Panc1 (cell line): ENCODE measurements at places on chromosomes 4 and X.

GRCh38 chr4:2732526-2732925 lies 23.6 kb downstream of the TNIP2 start:
- DNase-seq, result no peak

GRCh38 chr4:148823419-148823769 lies 381.2 kb upstream of the NR3C2 start:
- DNase-seq, result no peak

- no peak for DNase-seq
Observed at GRCh38 chr4:75924309-75924827, 16.4 kb downstream of the NAAA start.

- no peak for DNase-seq
Observed at GRCh38 chr4:116229420-116229819, 856.0 kb downstream of the TRAM1L1 start.

- no peak for DNase-seq
Observed at GRCh38 chr4:20493761-20494353, 206.4 kb upstream of the PACRGL start.

DNA sequence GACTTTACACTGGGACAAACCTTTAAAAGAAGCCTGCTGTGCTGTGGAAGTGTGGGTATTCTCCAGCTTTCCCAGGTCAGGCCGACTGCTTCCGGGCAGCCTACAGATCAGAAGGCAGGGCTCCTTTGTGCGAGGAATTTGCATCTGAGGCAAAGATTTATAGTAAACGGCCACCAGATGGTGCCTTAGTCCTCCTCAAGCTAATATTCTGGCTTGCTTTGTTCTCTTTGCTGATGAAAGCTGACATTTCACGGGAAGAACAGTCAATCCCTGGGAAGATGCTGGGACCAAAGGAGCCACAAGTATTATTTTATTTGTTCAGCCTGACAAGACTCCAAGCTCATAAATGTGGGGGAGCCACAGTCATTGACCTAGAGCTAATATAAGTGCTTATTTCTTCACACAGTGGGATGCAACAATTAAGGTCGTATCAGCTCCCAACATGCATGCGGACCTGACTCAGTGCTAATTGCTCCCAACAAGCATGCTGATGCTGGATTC lies 120.7 kb upstream of the TRIM2 start:
- DNase-seq, result peak; percentile 42

DNA sequence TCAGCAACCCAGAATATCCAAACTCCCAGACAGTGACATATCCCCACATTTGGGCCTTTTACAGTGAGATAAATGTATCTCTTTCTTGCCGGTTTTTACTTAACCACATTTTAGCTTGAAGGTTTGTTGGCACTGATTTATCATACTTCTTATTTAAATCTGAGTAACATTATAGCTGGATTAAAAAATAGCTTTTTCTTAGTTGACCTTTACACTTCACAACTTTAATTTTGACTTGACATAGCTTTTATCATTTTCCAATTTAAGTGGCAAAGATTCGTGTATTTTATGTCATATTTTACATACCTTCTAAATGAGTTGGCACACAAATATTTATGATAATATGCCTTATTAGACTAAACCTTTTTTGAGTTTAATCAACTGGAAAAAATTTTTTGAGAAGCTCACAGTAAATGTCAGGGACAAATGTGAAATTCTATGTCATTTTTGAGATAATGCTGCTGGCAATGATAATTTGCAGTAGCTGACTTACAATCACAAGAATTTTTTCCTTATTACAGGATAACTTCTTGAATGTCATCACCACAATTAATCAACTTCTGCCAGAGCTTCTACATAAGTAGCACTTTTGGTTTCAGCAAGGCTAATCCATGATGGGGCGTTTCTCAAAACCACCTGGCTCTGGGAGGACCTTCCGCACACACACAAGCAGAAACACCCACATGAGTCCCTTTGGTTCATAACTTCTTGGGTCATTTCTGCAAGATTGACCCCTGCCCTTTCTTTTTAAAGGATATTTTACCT lies 80.3 kb downstream of the SYTL5 start:
- no peak for DNase-seq

- no peak for DNase-seq
Observed at GRCh38 chr4:31918891-31919290, 1198.7 kb downstream of the PCDH7 start.

DNA sequence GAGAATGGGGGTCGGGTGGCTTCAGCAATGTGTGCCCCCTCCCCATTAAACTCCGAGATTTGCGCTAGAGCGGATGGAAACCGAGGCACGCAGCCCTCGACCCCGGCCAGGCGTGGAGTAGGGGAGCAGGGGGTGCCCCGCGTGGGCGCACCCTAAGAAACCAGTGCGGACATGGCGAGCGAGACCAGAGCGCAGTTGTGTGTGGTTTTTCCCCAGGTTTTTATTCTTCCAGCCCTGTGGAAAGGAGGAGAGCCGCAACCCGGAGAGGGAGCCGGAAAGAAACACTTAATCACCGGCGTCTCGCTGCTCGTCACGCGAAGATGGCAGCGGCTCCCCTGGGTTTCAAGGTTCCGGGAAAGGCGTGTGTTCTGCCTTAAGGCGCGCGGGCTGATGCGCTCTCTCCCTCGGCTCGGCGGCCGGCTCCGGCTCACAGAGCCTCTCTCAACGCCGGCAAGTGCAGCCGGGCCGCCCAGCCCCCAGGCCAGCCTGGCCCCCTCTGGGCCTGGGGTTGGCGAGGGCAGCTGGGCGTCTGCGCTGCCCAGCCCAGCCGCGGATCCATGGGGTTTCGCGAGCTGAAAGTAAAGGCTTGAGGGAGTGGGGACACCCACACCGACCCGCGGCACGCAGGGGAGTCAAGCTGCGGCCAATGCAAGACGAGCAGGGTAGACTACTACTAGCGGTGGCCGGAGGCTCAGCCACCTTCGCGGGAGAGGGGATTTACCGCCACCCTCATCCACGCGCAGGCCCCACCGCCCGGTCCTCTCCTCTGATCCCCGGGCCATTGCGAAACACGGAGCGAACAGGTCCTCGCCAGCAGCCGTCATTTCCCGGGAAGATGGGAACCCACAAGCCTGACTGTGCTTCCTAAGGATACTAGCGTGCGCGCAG lies 74.0 kb upstream of the BCOR start:
- DNase-seq, result no peak

GRCh38 chr4:139196462-139196861 lies 19.4 kb upstream of the ELF2 start:
- no peak for DNase-seq

- DNase-seq, result no peak
Observed at GRCh38 chr4:4890574-4891255, 31.2 kb downstream of the MSX1 start.

DNA sequence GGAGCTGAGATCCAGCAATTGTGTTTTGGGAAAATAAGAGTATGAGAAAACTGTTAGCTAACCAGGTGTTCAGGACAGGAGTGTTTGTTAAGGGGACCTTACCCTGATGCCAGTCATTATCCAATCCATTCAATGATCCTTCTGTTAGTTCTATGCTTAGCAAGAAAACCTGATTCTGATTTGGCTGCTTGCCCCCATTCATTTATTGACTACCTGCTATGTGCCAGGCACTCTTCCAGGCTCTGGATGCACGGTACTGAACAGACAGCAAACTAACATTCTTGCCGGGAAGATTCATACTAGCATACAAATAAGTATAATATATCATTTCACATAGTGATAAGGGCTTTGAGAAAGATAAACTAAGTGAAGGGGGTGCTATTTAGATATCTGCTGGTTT lies 1.0 kb upstream of the MECP2 start:
- no peak for DNase-seq

DNA sequence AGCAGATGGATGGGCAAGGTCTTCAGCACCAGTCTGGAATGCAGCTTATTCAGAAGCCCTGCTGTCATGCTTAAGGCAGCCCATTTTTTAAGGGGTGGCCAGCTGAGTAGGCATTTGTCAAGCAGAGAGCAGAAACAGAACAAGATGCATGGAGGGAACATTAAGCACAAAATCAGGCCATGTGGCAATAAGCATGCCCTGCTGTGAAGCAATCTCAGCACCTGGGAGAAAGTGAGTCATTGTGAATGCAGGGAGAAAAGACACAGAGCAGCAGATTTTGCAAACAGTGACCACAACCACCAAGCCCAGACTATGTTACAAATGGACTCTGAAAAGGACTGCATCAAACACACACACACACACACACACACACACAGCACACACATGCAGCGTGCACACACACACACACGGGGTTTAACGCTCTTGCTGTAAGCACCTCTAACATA lies 94.1 kb upstream of the GALNT7 start:
- DNase-seq, result peak; percentile 13

- DNase-seq, result no peak
Observed at GRCh38 chr4:123352240-123352945, 44.2 kb upstream of the SPRY1 start.

DNA sequence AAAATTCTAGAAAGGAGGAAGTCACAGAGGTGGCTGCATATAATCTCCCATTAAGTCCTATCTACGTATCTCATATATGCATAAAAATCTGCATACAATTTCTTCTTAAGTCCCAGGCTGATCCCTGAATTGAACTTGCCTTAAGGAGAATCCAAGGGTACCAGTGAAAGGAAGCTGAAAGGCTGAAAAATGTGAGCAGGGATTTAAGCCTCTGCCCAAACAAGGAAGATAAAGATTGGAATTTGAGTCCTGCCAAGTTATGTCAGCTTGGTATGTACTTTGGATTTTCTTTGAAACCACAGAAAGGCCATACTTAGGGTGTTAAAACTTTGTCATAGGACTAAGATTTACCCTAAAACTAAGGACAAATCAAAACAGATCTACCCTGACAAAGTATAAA lies 26.5 kb upstream of the GEMIN8 start:
- no peak for DNase-seq
